Articular chondrocyte of knee joint (primary cell): ENCODE measurements at places on chromosomes 13 and 19. TPM values are rescaled to one million over a fixed set of nuclear protein-coding genes. Genes with fewer than 3 reads are reported as not detected.

ALDH16A1 gene
- 19.7 and 22.1 TPM in 2 replicates for total RNA-seq

PLK5 gene
- not detected in 2 replicates for total RNA-seq

LGALS13 gene
- total RNA-seq, result not detected in 2 replicates

ZNF83 gene
- total RNA-seq, result 52.1 and 74.2 TPM in 2 replicates

C13orf42 gene
- total RNA-seq, result not detected in 2 replicates

SEMA6B gene
- total RNA-seq, result 0.43 and 1.7 TPM in 2 replicates
